RWPE2 (cell line): ENCODE measurements at places on chromosomes 16 and 17.
A peak's percentile ranks its signal among the peaks of the same experiment; 100 is the strongest.

DNA sequence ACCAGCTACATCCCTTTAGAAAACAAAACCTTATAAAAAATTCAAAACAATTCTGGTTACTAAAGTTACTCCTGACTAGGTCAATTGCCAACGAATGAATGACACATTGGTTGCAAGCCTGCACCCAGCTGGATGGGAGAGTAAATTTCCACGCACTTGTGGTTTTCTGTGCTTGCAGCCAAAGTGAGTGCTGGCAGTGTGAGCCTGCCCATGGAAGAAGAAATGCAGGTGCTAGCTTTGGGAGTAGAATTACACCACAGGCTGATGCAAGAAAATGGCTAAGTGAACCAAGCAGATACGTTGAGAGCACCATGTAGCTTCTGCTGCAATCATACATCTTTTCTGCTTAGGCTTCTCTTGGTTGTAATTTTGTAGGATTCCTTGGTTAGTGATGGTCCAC lies 74.6 kb downstream of the SYCE1L start:
- DNase-seq, result no peak
- no peaks in the 10 kb centered on the region for H3K4me1 ChIP-seq
- H3K36me3 ChIP-seq, result no peaks in the 10 kb centered on the region
- H3K27me3 ChIP-seq, result no peaks in the 10 kb centered on the region

DNA sequence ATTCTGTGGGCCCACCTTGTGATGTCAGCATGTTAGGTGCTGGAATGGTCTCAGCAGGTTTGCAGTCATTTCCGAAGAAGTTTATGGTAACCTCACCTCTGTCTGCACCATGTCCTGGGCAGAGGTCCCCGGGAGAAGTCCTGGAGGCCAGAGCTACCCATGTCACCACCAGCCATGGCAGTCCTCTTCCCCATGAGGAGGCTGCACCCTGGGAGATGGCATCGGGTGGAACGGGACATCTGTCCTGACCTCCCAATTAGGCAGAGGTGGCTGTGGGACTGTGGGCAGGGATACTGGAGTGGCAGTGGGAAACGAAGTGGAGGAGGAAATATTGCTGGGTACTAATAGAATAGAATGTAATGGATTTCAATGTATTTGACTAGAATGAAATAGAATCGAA lies 511.8 kb upstream of the WSB1 start:
- DNase-seq, result peak; percentile 47
- no peaks in the 10 kb centered on the region for H3K36me3 ChIP-seq
- H3K4me3 ChIP-seq, result no peak overlapping the region

GRCh38 chr16:86353948-86354347 lies 156.4 kb upstream of the FOXF1 start:
- H3K36me3 ChIP-seq, result no peaks in the 10 kb centered on the region
- no peak for DNase-seq
- H3K27ac ChIP-seq, result no peak overlapping the region
- H3K4me1 ChIP-seq, result no peaks in the 10 kb centered on the region

GRCh38 chr16:14310519-14310991 lies 239.4 kb downstream of the MRTFB start:
- no peak for DNase-seq
- H3K27me3 ChIP-seq, result no peaks in the 10 kb centered on the region
- H3K4me1 ChIP-seq, result peaks cover 46% of the 10 kb centered on the region
- H3K4me3 ChIP-seq, result no peak overlapping the region
- peak overlapping the region; percentile 71 for H3K27ac ChIP-seq
- no peaks in the 10 kb centered on the region for H3K36me3 ChIP-seq

DNA sequence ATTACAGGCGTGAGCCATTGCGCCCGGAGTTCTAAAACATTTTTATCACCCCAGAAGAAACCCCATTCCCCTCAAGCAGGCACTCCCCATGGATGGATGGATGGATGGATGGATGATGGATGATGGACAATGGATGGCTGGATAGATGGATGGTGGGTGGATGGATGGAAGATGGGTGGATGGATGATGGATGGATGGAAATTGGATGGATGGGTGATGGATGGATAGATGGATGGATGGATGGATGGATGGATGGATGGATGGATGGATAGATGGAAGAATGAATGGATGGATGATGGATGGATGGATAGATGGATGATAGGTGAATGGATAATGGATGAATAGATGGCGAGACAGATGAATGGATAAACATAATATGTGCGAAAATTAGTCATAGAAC lies 16.5 kb downstream of the PLA2G10 start:
- DNase-seq, result no peak
- no peak overlapping the region for H3K27ac ChIP-seq
- no peaks in the 10 kb centered on the region for H3K4me1 ChIP-seq
- H3K4me3 ChIP-seq, result no peak overlapping the region
- no peaks in the 10 kb centered on the region for H3K27me3 ChIP-seq

DNA sequence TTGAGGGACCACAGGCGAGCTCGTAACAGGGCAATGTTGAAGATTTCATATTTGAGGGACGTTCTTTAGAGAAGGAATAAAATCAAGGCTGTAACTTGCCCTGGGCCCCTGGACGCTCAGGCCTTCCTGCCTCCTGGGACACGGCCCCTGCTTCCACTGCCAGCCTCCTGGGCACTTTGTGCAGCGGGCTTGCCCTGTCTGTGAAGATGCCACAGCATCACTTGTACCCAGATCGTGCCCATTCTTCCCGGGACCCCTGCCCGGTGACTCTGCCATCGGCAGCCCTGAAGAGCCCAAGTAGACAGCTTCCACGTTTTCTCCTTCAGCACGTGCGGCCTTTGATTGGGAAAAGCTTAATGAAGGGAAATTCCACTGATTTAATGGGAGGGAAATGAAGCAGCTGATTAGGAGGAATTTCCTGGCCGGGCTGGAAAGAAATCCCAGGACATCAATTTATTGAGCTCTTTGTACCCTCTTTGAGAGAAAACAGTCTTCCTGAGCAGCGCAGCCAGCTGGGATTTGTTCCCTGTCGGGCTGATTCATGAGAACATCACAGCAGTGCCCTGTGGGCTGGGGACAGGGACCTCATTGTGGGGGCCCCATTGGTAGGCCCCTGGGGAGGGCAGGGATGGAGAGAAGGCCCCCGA lies 71.5 kb downstream of the CRISPLD2 start:
- no peaks in the 10 kb centered on the region for H3K27me3 ChIP-seq
- no peak overlapping the region for H3K4me3 ChIP-seq
- no peaks in the 10 kb centered on the region for H3K36me3 ChIP-seq
- no peak for DNase-seq
- no peaks in the 10 kb centered on the region for H3K4me1 ChIP-seq

- no peaks in the 10 kb centered on the region for H3K27me3 ChIP-seq
- no peak overlapping the region for H3K4me3 ChIP-seq
- H3K27ac ChIP-seq, result no peak overlapping the region
- H3K4me1 ChIP-seq, result peaks cover 3% of the 10 kb centered on the region
Observed at GRCh38 chr16:67726106-67727034, 7.3 kb upstream of the GFOD2 start.

DNA sequence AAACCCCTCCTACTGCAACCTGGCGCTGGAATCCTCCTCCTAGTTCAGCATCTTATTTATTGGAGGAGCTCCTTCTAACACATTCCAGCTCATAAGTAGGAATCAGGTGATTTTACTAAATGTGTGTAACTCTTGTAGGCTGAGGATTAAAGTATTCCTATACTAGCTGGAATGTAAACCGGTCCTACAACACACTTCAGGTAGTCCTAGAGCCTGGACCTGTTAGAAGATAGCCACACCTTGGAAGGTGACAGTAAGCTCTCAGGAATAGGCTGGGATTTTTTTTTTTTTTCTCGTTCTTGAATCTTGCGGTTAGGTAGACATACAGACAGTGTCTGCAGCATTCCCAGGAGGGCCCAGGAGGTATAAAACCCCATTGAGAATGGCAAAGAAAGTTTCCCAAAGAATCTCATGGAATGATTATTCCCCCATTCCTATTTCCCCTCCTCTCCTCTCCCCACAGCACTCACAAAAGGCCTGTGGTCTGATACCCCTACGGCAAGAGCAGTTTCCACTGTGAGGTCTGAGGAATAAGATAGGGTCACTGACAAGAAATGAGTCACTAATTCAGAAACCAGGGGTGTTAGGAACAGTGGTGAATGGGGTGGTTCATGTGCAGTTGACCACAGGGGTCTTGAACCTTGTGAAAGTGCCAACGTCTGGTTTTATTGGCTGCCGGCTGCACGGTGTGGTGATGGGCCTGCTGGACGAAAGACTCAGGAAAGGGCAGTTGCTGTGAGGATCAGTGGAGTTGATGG lies 267.1 kb downstream of the UTP18 start:
- no peak overlapping the region for H3K4me3 ChIP-seq
- peaks cover 4% of the 10 kb centered on the region for H3K27me3 ChIP-seq
- no peaks in the 10 kb centered on the region for H3K36me3 ChIP-seq
- no peak for DNase-seq

DNA sequence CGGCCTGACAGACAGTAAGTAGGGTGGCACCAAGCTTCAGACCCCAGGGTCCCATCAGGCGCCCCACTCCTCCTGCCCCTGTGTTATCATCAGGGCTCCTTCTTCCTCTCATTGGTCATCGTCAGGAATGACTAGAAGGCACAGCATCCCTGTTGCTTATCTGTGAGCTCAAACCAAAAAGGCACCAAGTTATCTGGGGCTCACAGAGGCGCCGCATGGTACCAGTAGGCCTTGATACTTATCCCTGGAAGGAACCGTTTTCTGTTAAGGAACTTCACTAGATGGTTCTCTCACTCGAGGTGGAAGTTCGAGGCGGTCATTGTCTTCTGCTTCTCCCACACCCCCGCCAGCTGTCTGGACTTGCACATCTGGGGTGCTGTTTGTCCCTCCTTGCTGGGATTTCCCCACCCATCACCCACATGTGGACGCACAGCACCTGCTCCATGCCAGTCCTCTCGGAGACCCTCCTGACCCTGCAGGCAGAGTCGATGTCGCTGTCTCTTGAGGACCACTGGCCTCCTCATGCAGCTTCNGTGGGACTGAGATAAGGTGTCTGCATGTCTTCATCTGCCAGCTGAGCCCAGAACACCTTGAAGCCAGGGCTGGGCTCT lies 52.1 kb downstream of the METRNL start:
- H3K4me1 ChIP-seq, result no peaks in the 10 kb centered on the region
- no peaks in the 10 kb centered on the region for H3K36me3 ChIP-seq
- no peak overlapping the region for H3K4me3 ChIP-seq
- peaks cover 5% of the 10 kb centered on the region for H3K27me3 ChIP-seq
- no peak overlapping the region for H3K27ac ChIP-seq
- no peak for DNase-seq

DNA sequence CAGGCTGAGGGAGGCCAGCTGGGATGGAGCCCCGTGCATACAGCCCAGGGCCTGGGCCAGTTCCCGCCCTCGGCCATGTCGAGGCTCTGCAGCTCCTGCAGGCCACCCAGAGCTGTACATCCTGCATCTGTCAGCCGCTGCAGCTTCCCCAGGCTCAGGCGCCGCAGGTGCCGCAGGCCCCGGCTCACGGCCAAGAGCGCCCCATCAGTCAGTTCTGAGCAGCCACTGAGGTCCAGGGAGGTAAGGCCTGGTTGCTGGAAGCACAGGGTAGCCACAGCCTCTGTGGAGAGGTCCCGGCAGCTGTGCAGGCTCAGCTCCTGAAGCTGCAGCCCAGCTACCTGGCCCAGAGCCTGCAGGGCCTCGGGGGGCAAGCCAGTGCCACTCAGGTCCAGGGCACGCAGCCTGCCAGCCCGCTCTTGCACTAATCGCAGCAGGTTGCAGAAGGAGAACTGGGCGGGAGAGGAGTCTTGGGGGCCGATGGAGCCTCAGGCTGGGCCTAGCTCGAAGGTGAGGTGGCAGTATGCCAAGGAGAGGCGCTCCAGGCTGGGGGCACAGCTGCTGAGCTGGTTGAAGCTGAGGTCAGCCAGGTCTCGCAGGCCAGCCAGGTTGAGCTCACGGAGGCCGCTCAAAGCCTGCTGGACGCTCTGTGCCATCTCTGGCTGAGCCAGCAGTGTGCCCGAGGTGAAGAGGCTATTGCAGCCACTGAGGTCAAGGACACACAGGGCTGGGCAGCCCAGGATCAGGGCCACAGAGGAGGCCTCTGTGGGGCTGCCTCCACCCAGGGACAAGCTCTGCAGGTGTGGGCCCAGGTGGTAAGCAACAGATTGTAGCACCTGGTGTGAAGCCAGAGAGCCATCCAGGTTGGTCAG lies 11.4 kb downstream of the ELMO3 start:
- no peak overlapping the region for H3K27ac ChIP-seq
- peaks cover 51% of the 10 kb centered on the region for H3K4me1 ChIP-seq
- peak; percentile 58 for DNase-seq

GRCh38 chr17:27585153-27585681 lies 45.8 kb upstream of the LGALS9 start:
- H3K4me3 ChIP-seq, result no peak overlapping the region
- H3K27ac ChIP-seq, result peak overlapping the region; percentile 62
- DNase-seq, result no peak
- H3K36me3 ChIP-seq, result no peaks in the 10 kb centered on the region

DNA sequence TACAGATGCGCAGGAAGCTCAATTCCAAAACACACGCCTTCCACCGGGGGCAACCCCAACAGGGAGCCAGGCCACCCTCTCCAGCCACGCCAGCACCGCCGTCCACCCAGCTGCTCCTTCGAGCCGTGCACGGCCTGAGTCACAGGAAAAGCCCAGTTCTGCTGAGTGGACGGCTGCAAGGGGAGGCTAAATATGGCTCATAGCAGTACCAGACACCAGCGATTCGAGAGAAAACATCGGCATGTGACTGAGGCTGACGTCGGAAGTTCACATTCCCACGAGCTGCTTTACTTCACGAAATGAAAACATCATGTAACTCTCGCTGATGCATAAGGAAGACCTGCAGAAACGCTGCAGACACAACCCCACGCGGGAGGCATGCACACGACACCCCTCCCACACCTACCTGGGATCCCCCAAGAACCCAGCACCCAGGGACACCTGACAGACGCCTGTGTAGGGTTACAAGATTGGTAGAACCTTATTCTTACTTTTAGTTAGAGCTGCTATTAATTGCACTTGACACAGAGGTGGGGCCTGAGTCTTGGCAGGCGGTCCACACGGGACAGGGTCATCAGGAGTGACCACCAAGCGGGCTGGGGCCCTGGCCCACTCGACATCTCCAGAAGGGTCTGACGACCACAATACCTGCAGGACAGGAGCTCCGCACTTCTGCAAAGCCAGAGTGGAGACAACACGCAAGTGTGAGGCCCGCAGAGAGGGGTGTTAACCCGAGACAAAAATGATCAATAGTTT lies 116.8 kb downstream of the ANKRD11 start:
- DNase-seq, result no peak
- no peak overlapping the region for H3K4me3 ChIP-seq
- H3K27me3 ChIP-seq, result no peaks in the 10 kb centered on the region
- H3K36me3 ChIP-seq, result peaks cover 8% of the 10 kb centered on the region; the same call in 1 of the 2 replicates
- peaks cover 14% of the 10 kb centered on the region for H3K4me1 ChIP-seq
- H3K27ac ChIP-seq, result no peak overlapping the region

DNA sequence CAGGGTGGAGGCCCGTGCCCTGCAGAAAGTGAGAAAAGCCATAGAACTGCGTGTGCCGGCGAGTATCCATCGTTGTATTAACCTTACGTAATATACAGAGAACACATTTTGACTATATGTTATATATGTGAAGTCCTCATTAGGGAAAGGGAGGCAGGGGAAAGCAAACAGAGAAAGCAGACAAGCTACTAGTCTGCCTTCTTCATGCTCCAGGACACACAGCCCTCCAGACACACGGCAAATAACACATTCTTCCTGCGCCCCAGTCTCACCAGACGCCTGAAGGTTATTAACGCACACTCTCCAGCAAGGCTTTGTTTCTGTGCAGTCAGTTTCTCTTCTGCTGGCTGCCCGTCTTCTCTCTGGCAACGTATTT lies 28.8 kb downstream of the PRDM7 start:
- H3K4me3 ChIP-seq, result no peak overlapping the region
- H3K27me3 ChIP-seq, result no peaks in the 10 kb centered on the region
- peaks cover 19% of the 10 kb centered on the region for H3K4me1 ChIP-seq
- no peak for DNase-seq
- no peaks in the 10 kb centered on the region; the same call in 1 of the 2 replicates for H3K36me3 ChIP-seq

- no peaks in the 10 kb centered on the region for H3K27me3 ChIP-seq
- no peak for DNase-seq
Observed at GRCh38 chr17:49035470-49036269, 38.5 kb downstream of the IGF2BP1 start.
